Mesothelial cell of epicardium (in vitro differentiated cells): ENCODE measurements at places on chromosomes 2 and 18.

- no peak for DNase-seq
Measured at GRCh38 chr2:177430411-177430810, 37.8 kb downstream of the AGPS start.

- no peak for DNase-seq
Measured at GRCh38 chr2:156908825-156909224, 348.7 kb upstream of the GALNT5 start.

DNA sequence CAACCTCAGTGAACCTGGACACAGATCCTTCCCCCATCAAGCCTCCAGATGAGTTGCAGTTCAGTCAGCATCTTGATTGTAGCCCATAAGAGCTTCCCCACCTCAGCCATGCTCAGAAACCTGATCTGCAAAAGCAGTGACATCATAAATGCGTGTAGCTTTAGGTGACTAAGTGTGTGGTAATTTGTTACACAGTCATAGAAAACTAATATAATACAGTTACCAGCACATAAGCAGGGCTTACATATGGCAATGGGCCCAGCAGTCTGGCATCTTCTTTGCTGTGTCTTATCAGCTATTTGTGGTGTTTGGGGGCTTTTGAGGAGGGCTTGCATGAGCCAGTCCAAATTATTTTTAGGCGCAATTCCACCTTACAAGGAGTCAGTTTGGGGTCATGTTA, 807.0 kb downstream of the SLC4A3 start:
- DNase-seq: no peak

DNA sequence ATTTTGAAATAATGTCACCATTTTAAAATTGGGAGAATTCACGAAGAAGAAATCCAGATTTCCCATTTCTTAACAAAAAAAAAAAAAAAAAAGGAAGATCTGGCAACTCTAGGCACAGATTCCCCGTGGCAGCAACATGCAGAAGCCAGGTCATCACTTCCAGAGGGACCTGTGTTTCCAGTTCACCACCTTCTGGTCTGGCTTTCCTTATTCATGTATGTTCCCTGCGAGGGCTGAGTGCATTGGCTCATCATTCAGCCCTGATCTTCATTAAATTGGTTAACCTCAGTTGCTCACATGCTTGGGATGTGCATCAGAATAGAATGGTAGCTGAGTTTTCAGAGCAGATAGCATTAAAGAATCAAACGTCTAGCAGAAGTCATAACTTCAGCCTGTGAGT, 25.0 kb upstream of the MAP3K20 start:
- no peak for DNase-seq

GRCh38 chr2:241492174-241492565, 16.2 kb downstream of the STK25 start:
- DNase-seq: no peak

DNA sequence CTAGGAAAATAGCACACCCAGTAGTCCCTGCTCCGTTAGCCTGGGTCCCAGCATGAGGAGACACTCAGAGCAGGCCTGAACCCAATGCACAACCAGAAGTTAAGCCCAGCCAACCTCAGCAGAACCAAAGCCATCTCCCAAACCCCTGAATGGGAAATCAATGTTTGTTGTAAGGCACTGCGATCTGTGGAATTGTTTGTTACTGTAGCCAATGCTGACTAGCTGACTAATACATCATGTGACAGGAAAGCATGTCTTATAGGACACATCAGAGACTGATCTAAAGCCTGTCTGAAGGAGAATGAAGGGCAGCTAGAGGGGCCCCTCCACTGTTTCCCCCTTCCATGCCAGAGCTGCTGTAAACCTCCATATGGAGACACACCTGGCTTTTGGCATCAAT, 96.4 kb downstream of the MARCHF4 start:
- no peak for DNase-seq

DNA sequence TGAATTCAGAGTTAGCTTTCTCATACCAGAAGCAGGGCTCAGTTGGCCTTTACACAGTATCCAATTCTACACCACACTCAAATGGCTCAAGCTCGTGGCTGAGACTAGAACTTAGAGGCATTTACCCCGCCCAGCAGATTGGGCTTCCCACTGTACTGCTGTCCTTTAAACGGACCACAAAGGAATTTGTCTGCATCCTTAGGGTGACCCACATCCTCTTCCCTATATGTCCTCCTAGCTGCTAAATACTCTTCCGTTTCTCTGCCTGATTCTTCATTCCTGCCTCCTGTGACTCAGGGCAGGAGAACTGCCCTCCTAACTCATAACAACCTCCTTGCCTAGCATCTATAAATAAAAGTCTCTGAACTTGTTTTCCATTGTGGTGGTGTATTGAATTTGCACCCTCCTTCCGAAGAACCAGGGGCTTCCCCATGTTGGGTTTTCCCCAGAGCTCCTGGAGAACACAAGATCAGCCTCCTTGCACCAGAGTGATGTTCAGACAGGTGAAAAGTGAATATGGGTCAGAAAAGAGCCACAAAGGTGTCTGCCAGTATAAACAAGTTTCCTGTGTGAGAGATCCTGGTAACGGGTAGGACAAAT, 32.0 kb upstream of the MC4R start:
- DNase-seq: no peak

DNA sequence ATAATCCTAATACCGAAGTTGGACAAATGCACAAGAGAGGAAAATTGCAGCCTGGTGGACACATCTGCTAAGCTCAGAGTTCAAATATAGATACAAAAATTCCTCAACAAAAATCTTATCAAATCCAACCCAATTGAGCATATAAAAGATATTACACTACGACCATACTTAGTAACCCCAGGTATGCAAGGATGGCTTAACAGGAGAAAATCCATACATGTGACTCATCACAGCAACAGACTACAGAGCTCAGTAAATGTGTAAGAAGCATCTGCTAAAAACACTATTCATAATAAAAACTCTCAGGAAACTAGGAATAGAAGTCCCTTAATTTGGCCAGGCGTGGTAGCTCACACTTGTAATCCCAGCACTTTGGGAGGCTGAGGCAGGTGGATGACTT, 28.3 kb downstream of the HS6ST1 start:
- no peak for DNase-seq
